ENCODE measurements at places on chromosomes 13 and 19.

DNA sequence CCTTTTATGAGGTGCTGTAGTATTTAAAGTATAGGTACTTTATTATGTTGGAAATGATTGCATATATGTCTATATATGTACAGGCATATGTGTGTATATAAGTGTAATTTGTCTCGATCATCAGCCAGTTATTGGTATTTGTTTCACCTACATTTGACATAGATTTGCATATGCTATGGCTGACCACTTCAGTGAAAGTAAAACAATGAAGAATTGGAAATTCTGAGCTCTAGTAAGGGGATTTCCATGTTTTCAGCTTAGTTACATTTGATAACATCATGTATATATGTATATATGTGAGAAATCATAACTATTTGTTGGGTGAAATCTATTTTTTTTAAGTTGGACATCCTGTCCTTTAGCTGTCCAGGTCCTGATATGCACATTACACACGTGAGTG, 1303.9 kb downstream of the EFNB2 start:
- no peak for DNase-seq

DNA sequence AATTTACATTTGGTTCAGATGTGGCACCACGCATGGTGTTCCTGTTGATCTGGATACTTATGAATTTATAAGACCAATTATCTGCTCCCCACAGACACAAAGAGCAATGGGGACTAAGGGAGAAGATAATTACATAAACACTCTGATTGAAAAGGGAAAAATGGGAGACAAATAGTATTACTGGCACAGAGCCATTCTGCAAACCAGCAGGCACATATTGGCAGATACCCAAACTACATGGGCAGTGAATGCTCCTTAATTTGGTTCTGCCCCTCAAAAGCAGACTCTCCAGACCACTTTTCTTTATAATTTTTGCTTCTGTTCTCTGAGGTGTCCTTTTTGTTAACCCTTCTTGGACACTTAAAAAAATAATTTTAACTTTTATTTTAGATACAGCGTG, 1674.2 kb downstream of the PCDH9 start:
- DNase-seq: no peak

- no peak for DNase-seq
These were observed 66.8 kb downstream of the TBC1D4 start for GRCh38 chr13:75415171-75415570.

- no peak for DNase-seq
These were observed 9.8 kb upstream of the STK24 start for GRCh38 chr13:98586400-98587345.

GRCh38 chr13:94030415-94031119, 448.9 kb downstream of the DCT start:
- no peak for DNase-seq

DNA sequence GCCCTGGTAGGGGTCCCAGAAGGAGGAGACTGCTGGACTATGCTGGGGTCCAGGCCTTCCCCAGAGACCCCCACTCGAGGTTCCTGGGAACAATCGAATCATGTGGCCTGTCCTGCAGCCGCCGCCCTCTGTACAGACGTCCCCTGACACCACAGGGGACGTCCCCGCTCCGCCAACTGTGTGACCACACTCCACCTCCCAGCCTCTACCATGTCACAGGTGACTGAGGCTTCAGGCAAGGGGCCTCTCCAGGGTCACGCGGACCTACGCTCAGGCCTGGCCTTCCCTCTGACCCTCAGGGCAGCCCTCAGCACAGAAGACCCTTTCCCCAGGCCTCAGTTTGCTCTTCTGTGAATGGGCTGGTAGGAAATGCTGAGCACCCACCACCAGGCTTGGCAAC, 13.1 kb upstream of the TMEM161A start:
- no peak for DNase-seq
